ENCODE measurements at places on chromosomes 1 and 21.

GRCh38 chr1:204338360-204338759 lies 21.4 kb downstream of the PLEKHA6 start:
- no peak for DNase-seq

DNA sequence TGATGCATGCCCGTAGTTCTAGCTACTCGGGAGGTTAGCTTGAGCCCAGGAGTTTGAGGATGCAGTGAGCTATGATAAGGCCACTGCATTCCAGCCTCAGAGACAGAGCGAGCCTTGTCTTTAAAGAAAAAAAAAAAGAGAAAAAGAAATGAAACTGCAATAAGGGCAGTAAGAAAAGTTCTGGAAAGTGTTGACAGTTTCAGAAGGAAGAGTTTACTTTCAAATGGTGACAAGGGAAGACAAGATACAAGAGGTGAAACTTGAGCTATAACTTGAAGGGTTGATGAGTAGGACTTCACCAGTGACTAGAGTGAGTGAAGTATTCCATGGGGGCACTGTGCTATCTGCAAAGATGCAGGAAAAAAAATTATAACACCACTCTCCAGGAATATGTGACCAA lies 125.0 kb downstream of the AKT3 start:
- no peak for DNase-seq

GRCh38 chr1:230058626-230059025 lies 8.4 kb upstream of the GALNT2 start:
- no peak for DNase-seq

- DNase-seq = no peak
Observed at GRCh38 chr1:97331165-97331564, 589.7 kb downstream of the DPYD start.

GRCh38 chr1:5165762-5166161 lies 511.4 kb downstream of the AJAP1 start:
- no peak for DNase-seq

DNA sequence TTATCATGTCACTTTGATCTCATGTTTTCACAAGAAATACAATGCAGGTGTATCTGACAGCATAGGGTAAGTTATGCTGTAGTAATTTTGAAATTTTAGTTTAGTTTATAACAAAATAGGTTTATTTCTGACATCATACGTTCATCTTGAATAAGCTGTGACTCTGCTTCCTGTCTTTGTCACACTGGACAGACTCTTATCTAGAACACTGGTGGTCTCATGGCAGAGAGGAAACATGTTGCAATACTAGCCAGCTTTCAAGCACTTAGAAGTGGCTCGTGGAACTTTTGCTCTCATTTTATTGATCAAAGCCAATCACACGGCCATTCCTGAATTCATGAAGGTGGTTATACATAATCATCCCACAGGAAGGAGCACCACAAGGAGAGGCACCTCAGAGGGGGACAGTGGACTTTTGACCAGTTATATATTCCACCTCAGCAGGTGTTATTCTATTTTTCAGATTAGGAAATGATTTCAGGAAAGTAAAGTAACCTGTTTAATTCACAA lies 46.5 kb downstream of the CYP2J2 start:
- no peak for DNase-seq

GRCh38 chr1:174768516-174768915 lies 231.2 kb upstream of the CACYBP start:
- no peak for DNase-seq

GRCh38 chr1:40450495-40451237 lies 390 bp downstream of the ZFP69B start:
- DNase-seq = peak; percentile 54

GRCh38 chr1:51719146-51719545 lies 102.3 kb downstream of the OSBPL9 start:
- DNase-seq = no peak

DNA sequence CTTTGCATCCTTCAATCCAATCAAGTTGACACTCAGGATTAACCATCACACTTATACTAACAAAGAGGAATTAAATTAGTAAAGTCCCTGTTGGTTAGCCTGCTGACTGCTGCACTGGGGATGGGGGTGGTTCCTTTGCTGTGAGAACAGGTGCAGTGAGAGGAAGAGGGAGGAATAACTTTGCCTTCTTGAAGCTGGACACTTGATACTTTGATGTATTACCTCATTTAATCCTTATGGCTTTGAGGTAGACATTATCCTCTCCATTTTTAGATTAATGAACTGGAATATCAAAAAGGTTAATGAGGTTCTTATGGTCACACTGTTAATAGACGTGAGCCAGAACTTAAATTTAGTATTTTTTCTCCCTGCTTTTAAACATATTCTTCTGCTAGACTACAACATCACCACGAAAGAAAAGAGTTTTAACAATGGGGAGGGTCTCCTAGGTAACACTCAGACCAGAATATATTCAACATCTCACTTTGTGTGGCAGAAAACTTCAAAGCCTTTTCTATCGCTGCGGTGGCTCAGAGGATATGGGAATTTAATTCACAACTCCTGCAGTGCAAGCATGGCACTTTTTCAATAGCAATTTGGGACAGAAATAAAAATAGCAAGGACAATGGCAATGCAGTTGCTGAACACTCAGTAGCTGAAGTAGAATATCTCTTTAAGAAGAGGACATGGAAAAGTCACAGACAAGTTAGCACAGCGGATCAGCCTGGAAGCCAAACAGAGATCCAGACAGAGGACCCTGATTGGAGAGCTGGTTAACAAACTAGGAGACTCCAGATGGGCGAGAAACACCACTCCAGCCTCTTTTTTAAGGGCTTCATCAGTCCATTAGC lies 68.8 kb upstream of the DNAH14 start:
- no peak for DNase-seq

- DNase-seq = no peak
Observed at GRCh38 chr1:170789063-170789462, 125.1 kb downstream of the PRRX1 start.

DNA sequence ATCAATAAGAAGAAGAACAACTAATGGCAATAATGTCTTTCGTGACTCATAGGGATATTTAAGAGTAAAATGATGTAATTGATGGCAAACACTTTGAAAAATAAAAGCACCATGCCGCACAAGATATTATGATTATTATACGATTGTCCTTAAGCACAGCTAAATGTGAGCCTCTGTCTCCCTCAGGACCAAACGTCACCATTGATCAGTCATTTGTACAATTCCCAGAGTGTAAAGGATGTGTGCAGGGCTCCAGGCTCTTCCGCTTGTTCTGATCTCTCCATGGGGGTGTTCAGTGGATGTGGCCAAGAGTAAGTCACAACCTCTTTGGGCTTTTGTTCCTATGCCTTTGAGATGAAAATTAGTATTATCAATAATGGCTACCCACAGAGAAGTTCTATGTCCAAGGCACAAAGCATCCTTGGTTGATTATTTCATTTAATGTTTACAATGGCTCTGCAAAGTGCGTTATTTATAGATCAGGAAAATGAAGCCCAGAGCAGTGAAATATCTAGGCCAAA lies 17.7 kb upstream of the C1orf87 start:
- peak; percentile 34 for DNase-seq

GRCh38 chr1:3623441-3624199 lies 1.2 kb upstream of the TPRG1L start:
- DNase-seq = no peak

GRCh38 chr1:156458181-156458503 lies 42.4 kb downstream of the MEF2D start:
- no peak for DNase-seq

DNA sequence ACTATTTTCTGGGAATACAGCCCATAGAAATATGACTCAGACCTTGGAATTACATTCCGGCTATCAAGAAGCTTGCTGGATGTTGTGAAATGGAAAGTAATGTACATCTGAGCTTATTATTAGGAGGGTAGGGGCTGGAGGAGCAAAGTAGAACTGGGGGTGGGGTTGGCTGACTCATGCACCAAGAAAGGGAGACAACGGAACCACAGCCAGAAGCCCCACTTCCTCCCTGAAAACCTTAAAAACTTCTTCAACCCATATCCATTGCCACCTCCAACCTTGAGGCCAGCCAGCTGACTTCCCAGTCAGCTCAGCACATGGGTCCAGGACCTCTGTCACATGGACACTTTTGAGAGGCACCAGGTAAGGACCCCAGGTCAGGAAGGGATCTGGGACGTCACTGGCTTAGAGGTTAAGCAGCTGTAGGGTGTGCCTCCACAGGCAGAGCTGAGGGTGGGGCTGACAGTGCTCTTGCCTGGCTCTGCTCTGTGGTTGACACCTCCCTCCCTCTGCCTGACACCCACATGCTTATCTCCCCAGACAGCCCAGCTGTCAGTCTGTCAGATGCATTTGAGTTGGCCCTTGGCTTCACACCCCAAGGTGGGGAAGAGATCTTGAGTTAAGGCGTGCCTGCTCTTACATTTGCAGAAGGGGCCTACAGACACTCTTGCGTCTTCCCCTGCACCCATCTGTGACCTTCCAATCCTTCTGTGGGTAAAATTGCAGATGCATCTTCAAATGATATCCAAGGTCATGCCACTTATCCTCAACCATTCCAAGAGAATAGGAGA lies 5.7 kb upstream of the ZNF683 start:
- DNase-seq = no peak

- no peak for DNase-seq
Observed at GRCh38 chr1:53288002-53288789, 39.7 kb downstream of the LRP8 start.

- no peak for DNase-seq
Observed at GRCh38 chr21:17651526-17651925, 38.8 kb upstream of the BTG3 start.

DNA sequence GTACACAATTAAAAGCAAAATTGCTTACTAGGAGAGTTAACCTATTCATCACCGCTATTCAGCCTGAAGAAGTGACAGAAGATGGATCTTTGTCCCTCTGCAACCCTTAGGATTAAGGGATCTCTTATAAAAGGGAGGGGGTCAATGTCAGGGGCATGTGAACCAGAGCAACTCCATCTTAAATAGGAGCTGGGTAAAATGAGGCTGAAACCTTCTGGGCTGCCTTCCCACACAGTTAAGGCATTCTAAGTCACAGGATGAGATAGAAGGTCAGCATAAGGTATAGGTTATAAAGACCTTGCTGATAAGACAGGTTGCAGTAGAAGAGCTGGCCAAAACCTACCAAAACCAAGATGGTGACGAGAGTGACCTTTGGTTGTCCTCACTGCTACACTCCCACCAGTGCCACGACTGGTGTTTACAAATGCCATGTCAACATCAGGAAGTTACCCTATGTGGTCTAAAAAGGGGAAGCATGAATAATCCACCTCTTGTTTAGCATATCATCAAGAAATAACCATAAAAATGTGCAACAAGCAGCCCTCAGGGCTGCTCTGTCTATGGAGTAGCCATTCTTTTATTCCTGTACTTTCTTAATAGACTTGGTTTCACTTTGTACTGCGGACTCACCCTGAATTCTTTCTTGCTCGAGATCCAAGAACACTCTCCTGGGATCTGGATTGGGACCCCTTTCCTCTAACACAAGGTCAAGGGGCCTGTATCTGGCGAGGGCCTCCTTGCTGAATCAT lies 35.3 kb upstream of the NEK2 start:
- no peak for DNase-seq

GRCh38 chr21:33317145-33317544 lies 7.6 kb upstream of the IFNAR1 start:
- no peak for DNase-seq

- no peak for DNase-seq
Observed at GRCh38 chr1:179195376-179195775, 34.1 kb downstream of the ABL2 start.

- no peak for DNase-seq
Observed at GRCh38 chr1:83527987-83528386, 470.9 kb downstream of the TTLL7 start.

DNA sequence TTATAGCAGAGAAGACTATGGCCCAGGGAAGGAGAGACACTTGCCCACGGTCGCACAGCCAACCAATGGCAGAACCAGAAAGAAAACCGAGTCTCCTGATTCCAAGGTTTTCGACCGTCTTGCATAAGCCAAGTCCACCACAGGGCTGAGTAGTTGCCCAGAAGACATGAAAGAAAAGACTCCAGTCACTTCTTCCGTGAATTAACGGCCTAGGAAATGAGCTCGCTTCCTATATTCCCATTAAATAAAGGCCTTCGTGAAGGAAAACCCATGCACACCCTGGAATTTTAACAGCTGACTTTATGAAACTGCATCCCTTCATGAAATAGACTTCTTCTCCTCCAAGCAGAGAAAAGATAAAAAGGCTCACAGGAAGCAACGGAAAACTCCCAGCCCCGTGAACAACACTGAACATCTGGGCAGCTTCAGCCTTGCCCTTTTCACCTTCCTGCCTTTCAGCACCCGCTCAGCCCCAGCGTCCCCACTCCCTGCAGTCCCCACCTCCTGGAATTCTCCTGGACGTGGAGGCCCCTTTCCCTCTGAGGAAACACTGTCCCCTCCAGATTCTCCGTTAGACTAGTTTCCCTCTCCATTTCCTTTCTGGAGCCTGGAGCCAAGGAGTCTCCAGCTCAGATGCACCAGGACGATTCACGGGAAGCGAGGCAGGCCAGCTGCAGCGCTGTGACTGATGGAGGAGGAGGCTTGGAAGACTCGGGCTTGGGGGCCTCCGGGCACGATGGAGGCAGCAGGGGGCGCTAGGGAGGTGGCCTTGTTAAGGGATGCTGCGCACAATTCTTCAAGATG lies 2.7 kb upstream of the MYOC start:
- DNase-seq = no peak

DNA sequence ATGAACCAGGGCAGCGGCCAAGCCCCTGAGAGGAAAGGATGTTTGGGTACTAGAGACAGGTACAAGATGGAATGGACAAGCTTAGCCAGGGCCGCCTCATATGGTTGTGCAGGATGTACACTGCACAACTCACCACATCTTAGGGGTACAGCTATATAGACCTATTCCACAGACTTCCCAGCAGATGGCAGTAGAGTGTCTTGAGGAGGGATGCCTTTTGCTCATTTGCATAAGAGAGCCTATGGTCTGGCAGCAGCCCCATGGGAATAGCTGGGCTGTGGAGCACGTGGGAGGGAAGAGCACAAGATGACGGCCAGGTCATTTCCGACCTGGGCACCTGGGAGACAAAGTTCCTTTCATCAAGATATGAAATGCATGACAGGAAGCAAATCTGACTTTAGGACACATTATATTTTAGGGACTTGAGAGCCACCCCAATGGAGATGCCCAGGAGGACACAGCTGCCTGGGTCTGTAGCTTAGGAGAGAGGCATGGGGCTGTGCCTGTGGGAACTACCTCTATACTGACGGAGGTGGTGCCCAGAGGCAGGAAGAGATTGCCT lies 215.5 kb downstream of the KCNJ6 start:
- DNase-seq = peak; percentile 78

DNA sequence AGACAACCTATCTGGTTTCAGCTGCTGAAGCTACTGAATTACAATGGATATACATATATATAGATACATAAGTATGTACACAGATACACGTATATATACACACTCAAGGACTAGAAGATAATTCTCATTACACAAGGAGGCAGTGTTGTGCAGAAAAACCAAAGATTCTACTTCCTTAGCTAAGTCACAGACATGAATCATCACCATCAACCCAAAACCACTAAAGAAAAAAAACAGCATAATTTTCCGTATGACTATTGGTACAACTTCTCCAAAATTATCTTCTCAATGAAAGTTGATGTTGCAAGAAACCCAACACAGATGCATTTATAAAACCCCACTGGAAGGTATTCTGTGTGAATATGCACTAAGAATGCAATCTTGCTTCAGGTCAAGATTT lies 36.8 kb upstream of the RPF1 start:
- DNase-seq = peak; percentile 41

Measured in NCI-H2081 (cell line).